NCI-H226 (cell line): ENCODE measurements at places on chromosomes 1 and 21.
A peak's percentile ranks its signal among the peaks of the same experiment; 100 is the strongest.

- no peak for DNase-seq
These were observed 127.3 kb upstream of the APP start for GRCh38 chr21:26297851-26298250.

GRCh38 chr1:67801903-67802302 lies 31.4 kb downstream of the GNG12 start:
- DNase-seq: peak; percentile 92

GRCh38 chr1:108880850-108881249 lies 4.1 kb downstream of the GPSM2 start:
- no peak for DNase-seq

DNA sequence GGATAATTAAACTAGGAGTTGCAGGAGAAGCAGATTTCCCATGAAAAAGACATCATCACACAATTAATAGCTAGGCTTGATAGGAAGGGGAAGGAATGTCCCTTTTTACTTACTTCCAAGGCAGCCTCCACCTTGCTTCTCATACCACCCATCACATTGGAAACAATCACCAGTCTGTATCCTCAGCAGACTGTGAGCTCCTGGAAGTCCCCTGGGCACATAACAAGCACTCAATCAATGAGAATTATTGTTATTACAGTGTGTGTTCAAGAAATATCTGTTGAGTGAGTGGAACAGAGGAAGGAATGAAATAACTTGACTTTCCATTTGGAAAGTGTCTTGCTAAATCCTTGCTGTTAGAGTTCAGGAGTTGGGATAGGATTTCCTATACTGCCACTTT lies 36.2 kb downstream of the HIVEP3 start:
- DNase-seq: no peak

- peak; percentile 16 for DNase-seq
These were observed 2.0 kb downstream of the USP33 start for GRCh38 chr1:77757603-77758002.

DNA sequence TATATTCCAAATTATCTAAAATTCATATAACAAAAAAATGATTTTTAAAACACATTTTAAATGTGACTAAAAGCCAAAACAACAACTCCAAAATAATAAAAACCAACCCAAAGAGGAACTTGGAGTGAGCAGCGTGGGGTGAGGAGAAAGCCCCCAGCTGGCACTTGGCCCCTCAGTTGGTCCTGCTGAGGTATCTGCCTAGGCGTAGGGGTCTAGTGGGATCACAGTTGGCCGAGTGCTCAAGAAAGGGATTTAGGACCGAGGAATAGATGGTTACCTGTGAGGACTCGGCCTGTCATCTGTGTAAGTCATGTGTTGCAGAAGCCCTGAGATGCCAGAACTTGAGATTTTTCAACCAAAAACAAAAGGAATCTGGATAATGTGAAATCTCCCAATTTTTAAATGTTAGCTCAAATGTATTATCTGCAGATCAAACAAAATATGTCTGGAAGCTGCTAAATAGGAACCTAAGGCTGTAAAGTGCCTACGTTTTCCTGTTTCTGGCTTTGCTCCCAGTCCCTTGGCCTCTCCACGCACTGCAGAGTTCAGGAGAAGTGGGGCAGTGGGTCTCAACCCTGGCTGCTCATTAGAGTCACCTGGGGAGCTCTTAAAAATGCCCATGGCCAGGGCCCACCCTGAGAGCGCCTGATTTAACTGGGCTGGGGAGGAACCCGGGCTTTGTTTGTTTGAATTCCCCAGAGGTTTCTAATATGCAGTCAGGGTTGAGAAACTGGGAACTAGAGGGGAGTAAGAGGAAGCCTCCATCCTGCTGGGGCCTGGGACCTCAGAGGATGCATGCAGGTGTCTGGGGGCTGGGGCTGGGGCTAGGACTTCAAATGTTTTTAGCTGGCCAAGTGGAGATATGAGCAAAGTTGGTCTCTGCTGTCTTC lies 38.5 kb upstream of the LDLRAP1 start:
- DNase-seq: no peak

DNA sequence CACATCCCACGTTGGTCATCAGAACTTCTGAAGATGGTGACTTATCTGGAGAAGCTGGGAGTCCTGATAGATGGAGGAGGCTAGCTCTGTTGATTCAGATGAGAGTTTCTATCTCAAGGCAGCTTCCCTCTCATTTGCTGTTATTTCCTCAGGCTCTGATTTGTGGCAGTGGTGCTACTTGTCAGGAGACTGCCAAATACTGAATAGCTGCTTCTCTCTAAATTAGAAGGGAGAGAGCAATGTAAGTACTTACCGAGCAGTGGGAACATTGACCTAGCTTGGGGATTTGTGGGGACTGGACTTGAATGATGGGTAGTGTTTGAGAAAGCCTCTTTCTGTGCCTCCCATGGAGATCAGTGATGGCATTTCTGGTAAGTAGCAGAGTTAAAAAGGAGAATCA lies at the start of gene OR10K1:
OR10K1 (plus strand) TSS at position 301 of the 400 bp plus-strand sequence. CDS start 3,728 bp downstream, outside the sequence.
- no peak for DNase-seq

GRCh38 chr1:204073837-204074273 lies 940 bp downstream of the SOX13 start:
- DNase-seq: no peak

DNA sequence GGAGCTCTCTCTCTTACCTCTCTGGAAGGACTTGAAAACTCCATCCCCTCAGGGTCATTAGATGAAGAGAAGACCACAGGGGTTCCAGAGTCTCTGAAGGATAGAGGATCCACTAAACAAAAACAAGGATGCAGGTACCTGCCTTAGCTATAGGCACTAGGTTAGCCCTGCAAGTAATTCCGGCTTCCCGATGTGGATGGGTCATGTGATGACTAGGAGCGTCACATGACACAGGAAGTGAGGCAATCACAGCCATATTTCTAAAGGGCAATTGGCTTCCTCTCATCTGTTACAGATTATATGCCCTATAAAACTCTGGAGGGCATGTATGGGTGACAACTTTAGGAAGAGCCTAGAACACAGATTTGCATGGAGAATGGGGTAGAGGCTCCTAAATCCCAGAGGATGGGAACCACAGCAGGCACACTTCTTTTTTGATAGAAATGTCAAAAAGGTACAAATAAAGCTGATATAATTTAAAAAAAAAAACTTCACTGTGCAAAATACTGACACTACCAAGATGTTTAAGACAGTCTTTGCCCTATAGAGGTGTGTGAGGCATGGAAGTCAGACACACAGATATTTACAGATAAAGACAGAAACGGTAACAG lies 14.1 kb downstream of the ENTREP3 start:
- DNase-seq: peak; percentile 63

DNA sequence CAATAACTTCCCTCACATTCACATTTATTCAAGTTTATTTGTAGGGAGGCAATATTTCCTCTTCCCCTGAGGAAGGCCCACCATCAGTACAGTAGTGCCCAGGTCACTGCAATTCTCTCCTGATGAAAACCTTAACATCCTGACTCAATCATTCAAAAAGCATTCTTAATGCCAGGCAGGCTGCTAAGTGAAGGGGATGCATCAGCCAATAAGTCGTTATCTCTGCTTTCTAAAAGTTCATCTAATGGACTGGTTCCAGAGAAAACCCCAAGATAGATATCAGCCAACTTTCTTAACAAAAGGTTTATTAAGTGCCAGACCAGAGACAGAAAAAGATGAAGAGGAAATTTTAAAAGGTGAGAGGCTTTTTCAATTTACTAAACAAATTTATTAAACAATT lies 17.3 kb downstream of the OTUD7B start:
- no peak for DNase-seq
